ENCODE measurements at places on chromosomes 5 and 9.

DNA sequence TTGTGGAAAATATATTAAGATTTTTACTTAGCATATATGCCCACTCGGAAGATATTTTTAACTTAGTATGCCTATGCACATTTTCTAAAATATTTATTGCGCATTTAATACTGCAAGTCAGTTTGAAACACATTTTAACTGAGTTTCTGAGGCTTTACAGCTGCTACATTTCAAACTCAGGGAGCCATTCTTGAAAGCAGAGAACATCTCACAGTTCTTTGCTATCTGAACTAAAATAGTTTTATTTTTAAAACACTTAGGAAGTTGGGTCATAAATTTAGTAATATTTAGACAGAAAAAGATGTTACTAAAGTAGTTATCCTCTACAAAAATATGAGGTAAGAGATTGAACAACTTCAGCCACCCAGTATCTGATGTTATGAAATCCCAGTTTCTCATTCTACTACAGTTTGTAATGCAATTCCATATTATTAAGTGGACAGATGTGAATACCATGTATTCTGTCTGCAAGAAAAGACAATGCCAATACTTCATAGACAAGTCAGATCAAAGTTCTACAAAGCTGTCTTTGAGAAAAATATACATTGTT, 409.9 kb upstream of the EDIL3 start:
- DNase-seq, result no peak

DNA sequence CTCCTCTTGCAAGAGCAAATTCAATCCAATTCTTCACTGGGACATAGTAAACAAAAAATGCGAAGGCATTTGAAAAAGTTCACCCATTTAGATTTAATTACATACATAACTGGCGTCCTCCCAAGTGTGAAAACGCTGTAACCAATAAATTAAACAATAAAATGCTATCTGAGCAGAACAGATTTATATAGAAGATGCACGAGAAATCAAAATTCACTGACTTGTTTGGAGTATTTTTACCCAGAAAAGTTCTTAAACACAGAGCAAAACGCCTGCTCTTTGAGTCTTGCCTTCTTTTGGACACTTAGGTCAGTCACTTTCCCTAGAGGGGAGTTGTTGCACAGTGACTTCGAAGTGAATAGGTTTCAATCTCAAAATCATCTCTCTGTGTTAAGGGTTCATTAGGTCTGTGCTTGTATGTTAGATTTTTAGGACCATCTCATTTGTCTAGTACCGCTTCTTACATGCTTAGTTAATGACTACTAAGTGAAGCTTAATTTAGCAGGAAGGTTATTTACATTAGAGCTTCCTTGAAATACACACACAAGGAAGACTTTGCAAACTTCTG, 1.9 kb downstream of the ALDH1A1 start:
- DNase-seq, result no peak

DNA sequence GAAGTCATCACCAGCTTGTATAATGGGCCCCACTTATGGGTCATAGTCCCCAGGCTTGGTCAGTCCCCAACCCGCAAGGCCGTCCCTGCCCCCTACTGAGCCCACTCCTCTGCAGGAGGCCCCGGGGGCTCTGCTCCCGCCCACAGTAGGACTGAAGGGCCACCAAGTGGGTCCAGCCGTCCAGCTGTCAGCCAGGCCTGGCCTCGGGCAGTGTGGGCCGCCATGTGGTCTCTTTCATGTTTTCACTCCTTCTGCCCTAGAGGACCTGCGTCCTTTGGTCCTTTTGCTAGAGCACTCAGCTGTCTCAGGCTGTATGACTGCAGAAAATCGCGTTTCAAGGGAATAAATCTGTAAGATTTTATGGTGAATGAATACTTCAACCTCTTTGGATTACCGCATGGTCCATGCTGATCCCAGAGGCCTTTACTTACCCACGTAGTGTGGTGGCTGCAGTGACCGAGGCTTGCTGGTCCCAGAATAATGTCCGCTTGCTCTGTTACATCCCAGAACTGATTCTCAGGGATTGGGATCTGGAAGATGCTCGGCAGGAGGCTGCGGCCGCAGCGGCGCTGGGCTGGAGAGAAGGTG, 105.7 kb upstream of the FAM120A start:
- no peak for DNase-seq

GRCh38 chr5:173624282-173624681, 7.8 kb upstream of the BOD1 start:
- DNase-seq, result no peak

DNA sequence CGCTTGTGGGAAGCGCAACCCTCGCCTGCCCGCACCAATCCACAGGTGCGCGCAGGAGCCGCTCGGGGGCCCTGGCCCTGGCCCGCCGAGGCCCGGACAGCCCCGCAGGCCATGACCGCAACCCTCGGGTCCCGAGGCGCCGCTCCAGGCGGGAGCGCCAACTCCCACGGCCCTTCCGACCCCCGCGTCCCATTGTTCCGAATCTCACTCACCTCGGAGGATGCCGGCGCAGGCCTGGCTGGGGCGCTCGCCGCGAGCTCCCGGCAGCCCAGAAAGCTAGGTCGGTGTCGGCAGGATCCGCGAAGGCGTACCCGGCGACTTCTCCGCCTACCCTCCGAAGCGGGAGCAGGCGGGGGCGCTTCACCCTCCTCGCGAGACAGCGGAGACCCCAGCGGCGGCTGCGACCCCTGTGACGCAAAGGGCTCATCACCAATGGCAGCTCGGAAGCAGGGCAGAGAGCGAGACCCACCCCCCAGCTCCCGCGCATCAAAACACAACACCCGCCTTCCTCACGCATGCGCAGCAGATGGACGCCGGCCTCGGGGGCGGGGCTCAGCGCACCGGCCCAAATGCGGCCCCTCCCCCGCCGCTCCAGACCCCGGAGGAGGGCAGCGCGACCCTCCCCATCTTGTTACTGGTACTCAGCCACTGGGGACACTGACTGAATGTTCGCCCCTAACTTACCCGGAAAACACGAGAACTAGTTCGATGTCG, 1.4 kb upstream of the SMIM27 start:
- DNase-seq, result peak; percentile 82

GRCh38 chr9:81508476-81508875, 180.9 kb downstream of the TLE1 start:
- no peak for DNase-seq

GRCh38 chr9:130940027-130940549, 1.0 kb upstream of the FIBCD1 start:
- DNase-seq, result no peak

- no peak for DNase-seq
Observed at GRCh38 chr5:111234125-111234524, 9.9 kb downstream of the CAMK4 start.

DNA sequence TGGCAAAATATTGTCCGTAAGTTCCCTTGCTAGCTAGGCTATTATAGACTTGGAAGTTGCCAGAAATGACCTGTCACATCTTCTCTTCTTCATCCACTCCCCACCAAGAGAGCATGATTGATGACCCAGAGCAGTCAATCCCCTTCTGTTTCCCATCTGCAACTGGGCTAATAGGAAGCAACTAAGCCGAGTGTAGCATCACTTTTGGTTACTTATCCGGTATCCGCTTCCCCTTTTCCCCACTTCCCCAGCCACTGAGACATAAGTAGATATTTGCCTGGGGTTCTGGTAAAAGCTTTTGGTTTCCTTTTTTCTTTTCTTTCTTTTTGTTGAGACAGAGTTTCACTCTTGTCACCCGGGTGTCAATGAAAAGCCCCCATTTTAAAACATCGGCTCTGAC, 29.4 kb upstream of the LIFR start:
- DNase-seq, result no peak
